Activated T-cell treated with anti-CD3 and anti-CD28 coated beads, Interleukin-2, amount 50 U/mL, for 1 hour (primary cell): ENCODE measurements at places on chromosomes 11 and 22.

GRCh38 chr11:7579361-7579791 is 65.6 kb downstream of the PPFIBP2 start:
- DNase-seq = no peak

GRCh38 chr11:95085117-95085816 is 4.4 kb upstream of the ENDOD1 start:
- no peak for DNase-seq

GRCh38 chr22:19285831-19286230 is 5.7 kb downstream of the CLTCL1 start:
- DNase-seq = no peak

- no peak for DNase-seq
These were observed 39.0 kb downstream of the GRAMD1B start for GRCh38 chr11:123469089-123469488.

DNA sequence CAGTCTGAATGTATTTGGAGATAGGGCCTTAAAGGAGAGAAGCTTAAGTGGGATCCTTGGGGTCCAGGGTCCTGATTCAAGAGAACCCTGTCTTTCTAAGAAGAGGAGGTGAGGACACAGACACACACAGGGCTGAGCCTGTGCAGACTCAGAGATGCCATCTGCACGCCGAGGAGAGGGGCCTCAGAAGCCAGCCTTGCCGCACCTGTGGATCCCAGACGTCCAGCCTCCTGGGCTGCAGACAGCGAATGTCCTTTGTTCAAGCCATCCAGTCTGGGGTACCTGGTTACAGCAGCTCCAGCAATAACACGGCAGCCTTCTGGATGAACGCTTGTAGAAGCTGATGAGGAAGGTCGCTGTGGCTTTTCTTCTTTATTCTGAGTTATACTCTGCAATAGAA is 1086.1 kb downstream of the BRD1 start:
- no peak for DNase-seq

GRCh38 chr22:24176630-24177029 is 4.7 kb upstream of the SUSD2 start:
- no peak for DNase-seq

DNA sequence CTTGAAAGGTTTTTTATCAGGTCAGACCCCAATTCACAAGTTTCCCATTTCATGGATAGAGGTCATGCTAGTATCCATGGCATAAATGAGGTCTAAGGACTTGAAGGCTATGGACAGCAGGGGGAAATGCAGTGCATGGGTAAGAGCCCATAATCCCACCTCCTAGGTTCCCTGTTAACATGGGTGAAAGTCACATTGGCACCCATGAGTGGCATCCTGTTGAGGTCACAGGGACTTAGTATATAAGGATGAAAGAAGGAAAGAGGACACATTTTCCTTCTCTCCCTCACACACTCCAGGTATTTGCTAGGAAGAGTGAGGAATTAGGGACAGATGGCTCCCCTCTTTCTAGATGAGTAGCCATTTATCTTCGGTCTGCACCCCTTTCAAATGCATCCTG is 9.4 kb upstream of the GLYAT start:
- DNase-seq = no peak

- DNase-seq = no peak
These were observed 47.2 kb downstream of the LRRC32 start for GRCh38 chr11:76623171-76623883.

DNA sequence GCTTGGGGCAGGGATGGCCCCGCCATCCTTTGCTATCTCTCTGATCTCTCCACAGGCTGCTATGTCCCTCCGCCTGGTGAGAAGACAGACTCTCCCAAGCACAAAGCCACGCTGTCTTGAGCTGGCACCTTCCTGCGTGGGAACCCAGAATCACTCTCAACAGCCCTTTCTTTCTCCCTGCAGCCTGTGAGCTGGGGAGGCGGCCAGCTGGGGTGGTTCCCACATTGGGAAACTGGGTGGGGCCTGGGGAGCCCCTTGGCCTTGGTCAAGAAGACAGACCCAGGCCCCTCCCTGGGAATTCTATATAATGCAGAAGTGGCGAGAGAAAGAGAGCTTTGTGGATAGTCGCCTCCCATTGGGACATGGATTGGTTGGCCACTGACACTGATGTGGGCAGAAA is 129.0 kb upstream of the TIMP3 start:
- no peak for DNase-seq

DNA sequence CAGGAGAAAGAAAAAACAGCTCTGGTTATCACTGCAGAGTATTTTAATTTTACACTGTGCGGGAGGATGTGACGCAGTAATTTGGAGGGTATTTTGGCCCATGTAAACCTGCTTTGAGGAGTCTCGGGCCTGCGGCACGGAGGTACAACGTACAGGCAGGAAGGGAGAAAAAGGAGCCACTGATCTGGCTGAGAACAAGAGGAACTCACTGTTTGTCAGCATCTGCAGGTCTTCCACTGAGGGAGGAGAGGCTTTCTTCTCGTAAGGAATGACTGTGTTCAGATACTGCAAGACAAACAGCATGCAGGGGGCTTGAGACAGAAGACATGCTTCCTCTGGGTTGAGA is 44.0 kb downstream of the FEZ1 start:
- no peak for DNase-seq

GRCh38 chr11:116414357-116414880 is 358.4 kb downstream of the BUD13 start:
- DNase-seq = no peak
